Stimulated activated CD4-positive, alpha-beta T cell treated with anti-CD3 and anti-CD28 coated beads, Interleukin-1b, Interleukin-23, amount 100 ng/mL, for 48 hours (primary cell): ENCODE measurements at places on chromosomes 11 and 22.

DNA sequence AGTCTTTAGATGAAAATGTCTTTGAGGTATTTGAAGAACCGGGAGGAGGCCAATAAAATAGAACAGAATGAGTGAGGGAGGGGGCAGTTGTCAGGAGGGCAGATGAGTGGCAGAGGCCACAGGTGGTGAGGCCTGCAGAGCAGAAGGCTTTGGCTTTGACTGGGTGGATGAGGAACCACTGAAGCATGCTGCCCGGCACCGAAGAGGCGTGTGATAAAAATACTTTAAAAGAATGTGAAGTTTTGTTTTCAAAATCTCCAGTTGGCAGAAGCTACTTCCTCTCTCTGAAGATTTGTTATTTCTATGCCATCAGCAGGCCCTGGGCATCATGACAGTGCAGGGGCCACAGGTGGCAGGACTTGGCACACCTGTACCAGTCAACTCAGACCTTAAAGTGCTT is 6.3 kb downstream of the MS4A12 start:
- peak; percentile 11 for DNase-seq

GRCh38 chr11:64880240-64881001 is 2.0 kb upstream of the EHD1 start:
- DNase-seq = no peak

DNA sequence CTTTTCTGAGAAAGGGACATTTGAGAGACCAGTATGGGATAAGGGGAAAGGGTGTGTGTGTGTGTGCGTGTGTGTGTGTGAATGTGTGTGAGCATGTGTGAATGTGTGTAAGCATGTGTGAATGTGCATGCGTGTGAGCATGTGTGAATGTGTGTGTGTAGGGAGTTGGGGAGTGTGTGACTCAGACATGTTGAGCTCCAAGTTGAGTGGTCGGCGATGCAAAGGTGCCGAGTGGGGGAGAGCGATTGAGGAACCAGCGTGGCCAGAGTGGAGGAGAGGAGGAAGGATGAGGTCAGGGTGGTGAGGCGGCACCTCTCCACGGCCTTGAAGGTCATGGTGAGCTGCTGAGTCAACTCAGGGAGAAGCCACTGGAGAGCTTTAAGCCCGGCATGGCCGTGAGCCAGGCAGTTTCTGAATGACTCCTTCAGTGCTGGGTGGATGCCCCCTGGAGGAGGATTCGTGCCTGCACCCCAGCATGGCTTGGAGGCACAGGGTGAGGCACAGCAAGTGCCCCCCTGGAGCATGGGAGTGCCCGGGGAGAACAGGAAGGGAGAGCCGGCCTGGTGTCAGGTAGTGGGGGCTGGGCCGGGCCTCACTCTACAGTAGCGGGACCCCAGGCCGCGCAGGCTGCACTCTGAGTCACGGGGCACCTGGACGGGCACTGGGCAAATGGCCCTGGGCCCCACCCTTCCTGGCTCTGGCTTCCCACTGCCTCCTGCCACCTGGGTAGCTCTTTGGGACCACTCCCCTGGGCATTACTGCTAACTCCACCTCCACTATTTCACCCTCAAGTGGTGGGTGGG is 8.2 kb upstream of the CCDC88B start:
- DNase-seq = peak; percentile 84

- DNase-seq = no peak
Measured at GRCh38 chr11:12682737-12683500, 8.7 kb downstream of the TEAD1 start.

GRCh38 chr11:12546660-12547059 is 127.6 kb upstream of the TEAD1 start:
- no peak for DNase-seq

GRCh38 chr22:46660604-46661201 is 40.5 kb downstream of the GRAMD4 start:
- DNase-seq = no peak

GRCh38 chr11:26620282-26621045 is 48.4 kb upstream of the MUC15 start:
- DNase-seq = no peak

DNA sequence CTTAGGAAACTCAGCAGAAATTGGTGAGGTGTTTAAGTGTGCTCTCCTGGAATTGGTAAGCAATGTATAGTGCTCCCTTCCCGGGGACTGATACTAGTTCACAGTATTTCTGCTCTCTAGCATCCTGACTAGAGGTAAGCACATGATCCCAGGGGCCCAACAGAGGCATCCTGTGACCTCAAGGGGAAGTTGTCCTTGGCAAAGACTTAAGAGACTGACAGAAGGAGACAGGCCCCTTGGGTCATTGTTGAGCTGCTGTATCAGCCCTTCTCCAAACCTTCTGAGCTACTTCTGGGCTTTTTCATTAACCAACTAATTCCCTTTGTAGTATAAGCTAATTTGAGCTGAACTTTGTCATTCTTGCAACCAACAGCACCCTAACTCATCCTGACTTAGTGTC is 4.3 kb upstream of the TBC1D22A start:
- DNase-seq = no peak

DNA sequence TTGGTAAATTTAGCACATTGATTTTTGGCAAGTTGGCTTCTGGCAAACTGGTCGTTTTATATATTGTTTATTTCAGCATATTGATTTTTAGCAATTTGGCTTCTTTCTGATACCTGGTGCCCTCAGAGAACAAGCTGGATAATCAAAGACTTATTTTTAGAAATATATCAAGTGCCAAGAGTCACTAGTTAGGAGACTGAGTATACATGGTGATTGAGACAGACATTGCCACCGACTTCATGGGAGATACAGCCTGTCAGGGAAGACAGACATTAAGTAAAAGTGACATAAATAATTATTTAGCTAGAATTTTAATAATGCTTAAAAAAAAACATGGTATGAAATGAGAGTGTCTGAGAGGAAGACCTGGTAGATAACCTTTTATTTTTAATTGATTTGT is 242.3 kb upstream of the MTNR1B start:
- no peak for DNase-seq
